ENCODE measurements at places on chromosomes 1 and 21.
A peak's percentile ranks its signal among the peaks of the same experiment; 100 is the strongest.

- DNase-seq = no peak
Observed at GRCh38 chr21:37765221-37765900, 150.9 kb downstream of the KCNJ6 start.

DNA sequence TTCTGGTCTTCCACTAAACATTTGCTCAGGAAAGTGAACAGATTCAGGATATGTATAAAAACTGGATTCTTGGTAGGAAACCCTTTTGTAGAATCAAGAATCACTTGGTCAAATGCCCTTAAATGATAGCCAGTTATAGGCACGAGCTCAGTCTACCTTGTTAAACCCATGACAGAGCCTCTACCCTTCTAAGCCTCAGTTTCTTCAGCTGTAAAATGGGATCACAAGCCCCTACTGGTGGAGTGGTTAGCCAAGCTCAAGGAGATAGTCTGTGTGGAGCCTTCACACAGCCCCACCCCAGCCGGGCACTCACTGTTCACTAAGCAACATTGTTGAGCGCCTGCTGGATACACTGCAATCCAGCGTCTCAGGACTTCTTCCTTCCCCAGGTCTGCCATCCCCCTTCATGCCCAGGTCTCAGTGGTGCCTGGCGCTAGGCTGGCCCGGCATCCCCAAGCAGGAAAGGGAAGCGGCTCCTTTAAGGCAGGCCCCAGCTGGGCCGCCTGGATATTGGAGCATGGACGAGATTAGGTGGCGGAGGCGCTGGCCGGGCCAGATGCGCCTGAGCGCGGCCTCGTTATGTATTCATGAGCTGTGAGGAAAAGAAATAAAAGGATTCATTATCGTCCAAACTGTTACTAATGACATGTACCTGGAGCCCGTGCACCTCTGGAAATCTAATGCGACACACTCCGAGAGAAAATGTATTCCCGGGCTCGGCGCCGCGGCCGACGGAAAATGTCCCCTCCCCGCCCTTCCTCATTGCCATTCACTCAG is 75.6 kb downstream of the TAS1R2 start:
- DNase-seq = no peak

- no peak for DNase-seq
Observed at GRCh38 chr1:163504331-163504978, 182.7 kb downstream of the NUF2 start.

GRCh38 chr1:67931198-67931597 is 97.9 kb upstream of the GNG12 start:
- no peak for DNase-seq

DNA sequence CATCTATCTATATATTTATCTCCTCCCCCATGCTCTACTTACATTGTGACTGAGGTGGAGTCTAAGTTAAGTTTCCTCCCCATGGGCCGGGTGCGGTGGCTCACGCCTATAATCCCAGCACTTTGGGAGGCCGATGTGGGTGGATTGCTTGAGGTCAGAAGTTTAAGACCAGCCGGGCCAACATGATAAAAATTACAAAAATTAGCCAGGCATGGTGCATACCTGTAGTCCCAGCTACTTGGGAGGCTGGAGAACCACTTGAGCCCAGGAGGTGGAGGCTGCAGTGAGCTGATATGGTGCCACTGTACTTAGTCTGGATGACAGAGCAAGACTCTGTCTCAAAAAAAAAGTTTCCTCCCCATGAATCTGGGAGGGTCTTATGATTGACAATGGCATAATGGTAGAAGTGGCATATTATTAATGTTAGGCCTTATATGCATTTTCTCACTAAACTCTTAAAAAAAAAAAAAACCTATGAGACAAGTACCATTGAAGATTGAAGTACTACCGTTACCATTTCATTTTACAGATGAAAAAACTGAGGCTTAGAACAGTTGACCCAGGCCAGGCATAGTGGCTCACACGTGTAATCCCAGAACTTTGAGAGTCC is 11.2 kb downstream of the F11R start:
- no peak for DNase-seq

DNA sequence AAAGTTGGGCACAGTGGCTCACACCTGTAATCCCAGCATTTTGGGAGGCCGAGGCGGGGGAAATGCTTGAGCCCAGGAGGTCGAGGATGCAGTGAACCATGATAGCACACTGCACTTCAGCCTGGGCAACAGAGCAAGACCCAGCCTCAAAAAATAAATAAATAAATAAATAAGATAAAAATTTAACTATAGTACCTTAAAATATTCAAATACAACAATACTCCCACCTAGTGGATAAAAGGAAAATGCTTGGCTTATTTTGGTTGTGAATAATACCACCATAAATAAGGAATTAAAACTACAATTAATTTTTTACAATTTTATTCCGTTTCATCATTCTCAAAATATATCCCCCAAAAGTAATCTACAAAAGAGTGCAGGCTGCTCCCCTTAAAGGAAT is 8.1 kb downstream of the PSMG1 start:
- DNase-seq = peak; percentile 39

DNA sequence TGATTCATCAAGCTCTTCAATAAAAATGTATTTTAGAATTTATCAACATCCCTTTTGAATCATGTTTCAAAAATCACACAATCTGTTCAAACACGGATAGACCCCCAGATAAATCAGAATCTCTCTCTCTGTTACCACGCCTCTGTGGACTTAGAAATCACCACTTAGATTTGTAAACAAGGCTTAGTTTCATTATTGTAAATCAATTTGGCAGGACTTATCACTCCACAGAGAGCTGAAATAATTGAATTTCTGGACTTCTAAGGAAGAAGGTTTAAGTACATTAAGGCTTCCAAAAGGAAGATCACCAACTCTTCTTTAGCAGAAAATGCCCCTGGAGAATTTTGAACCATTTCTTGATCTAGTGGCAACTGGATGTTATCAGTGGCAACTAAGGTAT is 100.4 kb downstream of the APP start:
- DNase-seq = no peak

GRCh38 chr21:38688068-38688467 is 117.7 kb upstream of the ETS2 start:
- DNase-seq = no peak

- no peak for DNase-seq
Observed at GRCh38 chr1:174791863-174792262, 207.9 kb upstream of the CACYBP start.

DNA sequence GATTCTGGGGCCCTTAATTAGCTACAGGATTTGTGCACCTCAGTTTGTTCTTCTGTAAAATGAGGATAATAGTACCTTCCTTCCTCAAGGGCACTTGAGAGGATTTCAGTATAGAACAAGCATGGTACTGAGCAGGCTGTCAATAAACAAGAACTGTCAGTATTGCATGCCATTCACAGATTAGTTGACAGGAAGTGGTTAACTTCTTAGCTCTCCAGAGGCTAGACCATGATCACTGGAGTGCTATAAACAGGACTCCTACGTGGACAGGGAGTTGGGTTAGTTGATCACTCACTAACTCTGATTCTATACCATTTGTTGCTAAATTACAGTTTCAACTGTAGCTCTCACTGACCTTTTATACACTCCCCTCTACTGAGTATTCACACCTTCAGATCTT is 126.2 kb upstream of the DAB1 start:
- DNase-seq = peak; percentile 3

DNA sequence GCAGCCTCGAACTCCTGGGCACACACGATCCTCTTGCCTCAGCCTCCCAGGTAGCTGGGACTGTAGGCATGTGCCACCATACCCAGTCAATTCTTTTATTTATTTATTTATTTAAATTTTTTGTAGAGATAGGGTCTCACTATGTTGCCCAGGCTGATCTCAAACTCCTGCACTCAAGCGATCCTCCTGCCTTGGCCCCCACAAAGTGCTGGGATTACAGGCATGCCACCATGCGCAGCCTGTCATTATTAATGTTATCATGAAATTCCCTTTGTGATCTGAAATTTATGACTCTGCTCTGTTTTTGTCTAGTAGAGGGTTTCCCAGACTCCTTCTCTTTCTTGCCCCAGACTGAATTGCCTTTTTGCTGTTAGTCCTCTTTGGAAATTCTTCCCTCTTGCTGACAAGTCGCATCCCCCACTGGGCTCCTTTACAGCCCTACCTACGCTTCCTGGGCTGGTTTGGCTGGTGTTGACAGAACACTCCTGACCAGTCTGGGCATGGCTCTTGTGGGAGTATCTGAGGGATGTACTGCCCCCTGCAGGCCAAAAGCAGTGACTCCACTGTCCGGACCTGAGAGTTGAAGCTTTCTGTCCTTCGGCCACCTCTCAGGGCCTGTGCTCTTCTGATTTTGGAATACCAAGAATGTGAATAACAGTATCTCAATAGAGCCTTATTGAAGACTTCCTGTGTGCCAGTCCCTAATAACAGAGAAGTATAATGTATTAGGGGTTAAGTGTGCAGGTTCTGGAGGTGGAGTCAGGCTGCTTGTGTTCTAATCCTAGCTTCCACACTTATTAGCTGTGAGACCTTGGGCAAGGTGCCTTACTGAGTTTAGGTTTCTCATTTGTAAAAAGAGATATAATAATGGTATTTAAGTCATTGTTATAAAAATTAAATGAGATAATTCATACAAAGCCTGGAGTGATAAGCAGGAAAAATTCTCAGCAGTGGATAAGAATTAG is 28.2 kb downstream of the TCEANC2 start:
- peak; percentile 46 for DNase-seq

- DNase-seq = peak; percentile 91
Observed at GRCh38 chr1:183191833-183192232, 5.8 kb downstream of the LAMC2 start.

- DNase-seq = no peak
Observed at GRCh38 chr1:175173531-175173930, 19.0 kb downstream of the KIAA0040 start.

DNA sequence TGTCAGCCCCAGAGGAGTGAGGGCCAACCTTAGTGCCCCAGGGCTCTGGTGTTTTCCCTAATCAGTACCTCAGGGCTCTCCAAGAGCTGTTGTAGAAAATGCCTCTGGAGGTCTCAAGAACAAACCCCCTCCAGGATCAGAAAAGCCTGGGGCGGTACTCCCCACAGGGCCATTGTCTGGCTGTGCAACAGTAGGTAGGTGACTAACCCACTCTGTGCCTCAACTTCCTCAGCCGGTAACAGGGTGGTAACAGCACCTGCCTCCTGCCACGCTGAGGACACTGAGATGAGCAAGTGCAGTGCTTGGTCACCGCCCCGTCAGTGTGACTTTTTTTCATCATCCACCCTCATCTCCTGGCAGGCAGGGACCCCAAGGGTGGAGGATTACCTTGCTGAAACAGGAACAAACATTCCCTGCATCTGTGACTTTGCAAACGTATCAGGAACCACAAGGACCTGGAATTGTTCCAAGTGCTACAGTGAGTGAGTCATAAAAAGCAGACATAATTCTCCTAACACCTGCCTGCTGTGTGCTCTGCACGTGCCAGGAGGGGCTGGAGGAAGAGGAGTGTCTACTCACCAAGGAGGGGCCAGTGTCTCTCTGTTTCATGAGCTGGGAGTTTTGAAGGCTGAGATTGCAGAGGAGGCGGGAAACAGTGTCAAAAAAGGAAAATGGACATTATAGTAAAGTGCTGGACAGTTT is 440.8 kb downstream of the NPHP4 start:
- no peak for DNase-seq

DNA sequence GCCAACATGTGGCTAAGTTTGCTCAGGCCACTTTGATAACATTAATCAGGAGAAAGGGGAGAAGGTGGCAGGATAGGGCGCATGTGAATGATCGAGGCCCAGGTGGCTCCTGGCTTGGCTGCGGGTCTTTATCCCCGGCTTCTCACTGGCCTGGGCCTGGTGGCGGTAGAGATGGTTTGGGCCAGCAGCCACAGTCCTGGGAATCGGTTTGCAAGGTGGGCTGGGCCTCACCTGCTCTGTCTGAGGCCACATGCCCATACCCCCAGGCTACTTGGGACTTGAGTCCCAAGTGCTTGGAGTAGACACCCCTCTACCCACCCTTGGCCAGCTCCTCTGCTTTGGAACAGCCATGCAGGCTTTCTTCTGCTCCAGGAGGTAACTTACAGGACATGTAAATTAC is 49.7 kb upstream of the DISP3 start:
- no peak for DNase-seq

- DNase-seq = peak; percentile 37
Observed at GRCh38 chr1:72557446-72558049, 275.2 kb upstream of the NEGR1 start.

GRCh38 chr1:74504125-74504932 is 8.1 kb downstream of the LRRC53 start:
- DNase-seq = peak; percentile 44

GRCh38 chr1:12124693-12125421 is 41.9 kb upstream of the TNFRSF1B start:
- DNase-seq = peak; percentile 61
